GM23338 (cell line): ENCODE measurements at places on chromosomes 13 and 19. TPM values are rescaled to one million over a fixed set of nuclear protein-coding genes. Genes with fewer than 3 reads are reported as not detected.

The SIGLEC8 gene
- polyA plus RNA-seq, result not detected in 2 replicates

The ZNF443 gene
- polyA plus RNA-seq, result 4.3 and 5.4 TPM in 2 replicates

GRCh38 chr19:7288977-7289376 lies 5.2 kb downstream of the INSR start:
- no peak overlapping the region for H3K27ac ChIP-seq
- H3K4me1 ChIP-seq, result peaks cover 12% of the 10 kb centered on the region
- no peak overlapping the region for H3K4me3 ChIP-seq
- no peak for DNase-seq

GRCh38 chr13:97653443-97654140 lies 219.6 kb downstream of the RAP2A start:
- H3K27ac ChIP-seq, result no peak overlapping the region
- no peaks in the 10 kb centered on the region for H3K36me3 ChIP-seq
- no peak for DNase-seq
- H3K4me1 ChIP-seq, result peaks cover 13% of the 10 kb centered on the region
- H3K4me3 ChIP-seq, result no peak overlapping the region

- no peak for DNase-seq
- H3K27ac ChIP-seq, result no peak overlapping the region
- no peak overlapping the region for H3K4me3 ChIP-seq
- no peaks in the 10 kb centered on the region for H3K36me3 ChIP-seq
- no peaks in the 10 kb centered on the region for H3K4me1 ChIP-seq
Measured at GRCh38 chr13:98919566-98919965, 58.3 kb downstream of the DOCK9 start.

DNA sequence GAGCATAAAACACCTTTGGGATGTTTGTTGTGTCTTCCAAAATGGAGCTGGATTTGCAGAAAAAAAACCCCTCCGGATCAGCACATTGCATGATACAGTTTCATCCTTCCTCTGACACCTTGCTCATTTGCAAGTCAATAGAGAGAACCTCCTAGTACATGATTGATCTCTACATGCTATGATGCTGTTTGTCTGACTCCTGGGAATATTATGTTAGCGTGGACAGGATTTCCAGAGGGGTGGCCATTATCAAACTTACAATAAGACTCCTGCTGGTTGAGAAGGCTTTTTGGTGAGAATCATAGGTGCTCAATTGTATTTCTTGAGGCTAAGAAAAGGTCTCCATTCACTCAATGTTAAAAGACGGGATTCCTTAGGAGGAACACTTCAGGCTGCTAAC lies 75.9 kb upstream of the SCEL start:
- no peak for DNase-seq
- peaks cover 4% of the 10 kb centered on the region; the same call in 1 of the 2 replicates for H3K4me1 ChIP-seq
- no peak overlapping the region for H3K4me3 ChIP-seq
- no peaks in the 10 kb centered on the region for H3K27me3 ChIP-seq
- H3K36me3 ChIP-seq, result no peaks in the 10 kb centered on the region

DNA sequence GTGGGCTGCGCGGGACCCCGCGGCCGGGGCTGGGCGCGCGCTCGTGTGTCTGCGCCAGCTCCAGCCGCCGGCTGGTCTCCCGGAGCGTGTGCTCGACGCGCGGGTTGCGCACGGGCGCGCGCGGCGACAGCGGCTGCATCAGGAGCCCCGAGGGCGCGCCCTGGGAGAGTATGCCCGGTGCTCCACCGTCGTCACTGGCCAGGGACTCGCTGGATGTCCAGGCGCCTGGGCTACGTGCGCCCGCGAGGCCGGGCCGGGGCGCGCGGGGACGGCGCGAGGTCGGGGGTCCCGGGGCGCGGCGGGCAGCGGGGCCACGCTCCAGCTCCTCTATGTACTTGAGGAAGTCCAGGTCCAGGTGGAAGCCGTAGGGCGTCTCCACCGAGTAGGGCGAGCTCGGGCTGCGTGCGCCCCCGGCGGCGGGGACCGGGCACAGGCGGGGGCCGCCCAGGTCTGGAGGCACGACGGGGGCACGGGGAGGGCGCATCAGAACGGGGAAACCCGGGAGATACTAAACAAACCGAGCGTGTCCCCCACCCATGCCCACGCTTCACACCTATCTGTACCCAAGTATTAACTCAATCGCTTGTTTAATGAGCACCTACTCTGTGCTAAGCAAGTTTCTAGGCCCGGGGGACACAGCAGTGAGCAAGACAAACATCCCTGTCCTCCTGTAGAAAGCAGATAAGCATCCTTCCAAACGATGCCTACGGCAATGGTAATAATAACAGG lies 7.6 kb downstream of the KANK3 start:
- peak overlapping the region; percentile 68 for H3K4me3 ChIP-seq
- no peaks in the 10 kb centered on the region for H3K36me3 ChIP-seq
- peaks cover 18% of the 10 kb centered on the region for H3K4me1 ChIP-seq
- DNase-seq, result peak; percentile 76
- H3K27ac ChIP-seq, result no peak overlapping the region
- peaks cover 47% of the 10 kb centered on the region for H3K27me3 ChIP-seq

The ACTMAP gene
- polyA plus RNA-seq, result 16.7 and 17.9 TPM in 2 replicates

- peak overlapping the region; percentile 53 for H3K4me3 ChIP-seq
- peaks cover 45% of the 10 kb centered on the region for H3K27me3 ChIP-seq
- DNase-seq, result no peak
Measured at GRCh38 chr19:10271543-10272086, 695 bp downstream of the ICAM1 start.

- H3K27ac ChIP-seq, result no peak overlapping the region
- no peaks in the 10 kb centered on the region; the same call in 1 of the 2 replicates for H3K4me1 ChIP-seq
- no peak overlapping the region for H3K4me3 ChIP-seq
- H3K36me3 ChIP-seq, result no peaks in the 10 kb centered on the region
- no peak for DNase-seq
- H3K27me3 ChIP-seq, result no peaks in the 10 kb centered on the region
Measured at GRCh38 chr13:28001049-28001448, 12.6 kb upstream of the URAD start.

DNA sequence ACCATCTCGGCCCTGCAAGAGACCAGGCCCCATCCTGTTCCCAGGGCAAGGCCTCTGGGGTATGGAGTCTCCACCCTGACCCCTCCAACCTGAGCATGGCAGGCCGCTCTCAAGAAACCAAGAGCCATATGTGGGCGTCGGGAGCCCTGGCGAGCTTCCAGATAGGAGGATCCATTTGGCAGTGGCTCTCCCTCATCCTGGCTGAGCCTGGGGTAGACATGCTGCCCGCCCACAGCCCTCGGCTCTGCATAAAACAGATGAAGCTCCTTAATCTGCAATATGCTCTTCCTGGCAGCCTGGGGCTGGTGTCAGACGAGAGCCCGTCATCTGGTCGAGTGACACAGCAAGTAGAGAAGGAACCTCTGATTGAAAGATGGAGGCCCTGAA lies 6.1 kb downstream of the ATP13A1 start:
- H3K27ac ChIP-seq, result no peak overlapping the region
- peaks cover 28% of the 10 kb centered on the region; the same call in 1 of the 2 replicates for H3K36me3 ChIP-seq
- DNase-seq, result no peak
- H3K4me1 ChIP-seq, result peaks cover 5% of the 10 kb centered on the region

GRCh38 chr19:32708457-32708856 lies 11.1 kb upstream of the TDRD12 start:
- H3K4me1 ChIP-seq, result no peaks in the 10 kb centered on the region
- no peak for DNase-seq
- 0 out of 2 replicates have a peak, but pooled peaks cover 7% of the 10 kb centered on the region for H3K36me3 ChIP-seq
- H3K4me3 ChIP-seq, result no peak overlapping the region
- no peak overlapping the region for H3K27ac ChIP-seq

GRCh38 chr19:858868-859843 lies at the start of gene CFD:
Gene CFD, plus strand, starts transcription at chr19:859664. Its CDS starts 26 bp downstream, at chr19:859690.
- no peak within 1 kb of the TSS for H3K27ac ChIP-seq
- DNase-seq, result no peak
- no peaks in the 10 kb centered on the region for H3K36me3 ChIP-seq
- peaks cover 28% of the 10 kb centered on the region for H3K27me3 ChIP-seq

The ZNF8 gene
- polyA plus RNA-seq, result 4.3 and 4.7 TPM in 2 replicates

DNA sequence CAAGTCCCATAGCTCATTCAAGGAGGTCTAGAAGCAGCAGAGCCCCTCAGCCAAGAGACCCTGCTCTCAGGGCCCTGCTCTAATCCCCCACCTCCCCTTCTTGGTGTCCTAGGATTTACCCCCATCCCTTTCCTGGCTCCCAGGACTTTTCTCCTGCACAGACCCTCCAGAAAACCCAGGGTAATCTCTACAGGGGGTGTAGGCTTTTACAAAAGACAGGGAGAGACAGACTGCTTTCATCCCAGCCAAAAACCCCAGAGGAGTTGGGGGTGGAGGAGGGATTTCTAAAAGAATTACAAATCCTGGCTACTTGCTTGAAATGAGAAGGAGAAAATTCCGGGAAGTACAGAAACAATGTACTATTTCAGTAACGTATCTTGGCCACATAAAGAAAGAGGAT lies 133.3 kb downstream of the TNFSF13B start:
- H3K36me3 ChIP-seq, result no peaks in the 10 kb centered on the region
- no peak overlapping the region for H3K4me3 ChIP-seq
- peak; percentile 3 for DNase-seq
- H3K4me1 ChIP-seq, result no peaks in the 10 kb centered on the region
- H3K27ac ChIP-seq, result no peak overlapping the region

DNA sequence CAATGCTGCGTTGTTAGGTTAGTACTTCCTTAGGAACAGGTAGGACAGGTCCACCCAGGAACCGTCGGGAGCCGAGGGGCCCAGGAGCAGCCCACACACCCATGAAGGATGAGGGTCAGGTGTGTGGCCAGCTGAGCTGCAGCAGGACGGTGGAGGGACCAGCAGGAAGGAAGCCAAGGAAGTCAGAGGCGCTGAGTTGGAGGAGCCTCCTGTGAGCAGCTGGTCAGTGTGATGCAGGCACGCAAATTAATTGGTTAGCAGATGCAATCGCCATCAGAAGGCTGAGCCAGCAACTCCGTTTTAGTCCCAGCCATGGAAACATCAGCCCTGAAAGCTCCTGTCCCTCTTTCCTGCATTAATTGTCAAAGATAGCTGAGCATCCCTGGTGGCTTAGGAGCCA lies 114.9 kb upstream of the SOX1 start:
- H3K4me3 ChIP-seq, result no peak overlapping the region
- H3K27ac ChIP-seq, result no peak overlapping the region
- H3K4me1 ChIP-seq, result no peaks in the 10 kb centered on the region
- H3K36me3 ChIP-seq, result no peaks in the 10 kb centered on the region
- no peaks in the 10 kb centered on the region for H3K27me3 ChIP-seq

DNA sequence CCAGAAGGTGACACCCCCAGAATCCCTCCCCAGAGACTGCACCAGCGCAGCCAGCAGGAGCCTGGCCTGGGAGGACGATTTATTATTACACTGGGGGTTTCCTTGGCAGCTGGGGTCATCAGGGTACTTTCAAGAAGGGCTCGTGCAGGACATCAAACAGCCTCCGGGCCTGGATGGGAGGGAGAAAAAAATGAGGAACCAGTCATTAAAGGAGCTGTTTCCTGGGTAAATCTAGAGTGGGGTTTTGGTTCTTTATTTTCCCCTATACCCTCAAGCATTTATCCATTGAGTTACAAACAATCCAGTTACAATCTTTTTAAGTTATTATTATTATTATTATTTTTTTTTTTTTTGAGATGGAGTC lies 3.1 kb downstream of the POLR1G start:
- H3K4me1 ChIP-seq, result peaks cover 4% of the 10 kb centered on the region
- no peaks in the 10 kb centered on the region for H3K36me3 ChIP-seq
- no peak for DNase-seq
- H3K27ac ChIP-seq, result no peak overlapping the region
- no peak overlapping the region for H3K4me3 ChIP-seq

The CNFN gene
- 54.5 and 71.5 TPM in 2 replicates for polyA plus RNA-seq

The SIGLEC12 gene
- polyA plus RNA-seq, result not detected in 2 replicates

The OR7C1 gene
- polyA plus RNA-seq, result 0.03 TPM in 2 replicates

The ARHGAP35 gene
- 13.6 and 14.4 TPM in 2 replicates for polyA plus RNA-seq

GRCh38 chr13:26445092-26445491 lies 112.4 kb upstream of the WASF3 start:
- no peaks in the 10 kb centered on the region for H3K36me3 ChIP-seq
- H3K27me3 ChIP-seq, result no peaks in the 10 kb centered on the region
- no peaks in the 10 kb centered on the region for H3K4me1 ChIP-seq

- no peak overlapping the region for H3K27ac ChIP-seq
- H3K4me3 ChIP-seq, result no peak overlapping the region
- H3K27me3 ChIP-seq, result no peaks in the 10 kb centered on the region
- DNase-seq, result no peak
- H3K36me3 ChIP-seq, result no peaks in the 10 kb centered on the region
- no peaks in the 10 kb centered on the region for H3K4me1 ChIP-seq
Measured at GRCh38 chr13:87122551-87122950, 548.6 kb upstream of the SLITRK5 start.

DNA sequence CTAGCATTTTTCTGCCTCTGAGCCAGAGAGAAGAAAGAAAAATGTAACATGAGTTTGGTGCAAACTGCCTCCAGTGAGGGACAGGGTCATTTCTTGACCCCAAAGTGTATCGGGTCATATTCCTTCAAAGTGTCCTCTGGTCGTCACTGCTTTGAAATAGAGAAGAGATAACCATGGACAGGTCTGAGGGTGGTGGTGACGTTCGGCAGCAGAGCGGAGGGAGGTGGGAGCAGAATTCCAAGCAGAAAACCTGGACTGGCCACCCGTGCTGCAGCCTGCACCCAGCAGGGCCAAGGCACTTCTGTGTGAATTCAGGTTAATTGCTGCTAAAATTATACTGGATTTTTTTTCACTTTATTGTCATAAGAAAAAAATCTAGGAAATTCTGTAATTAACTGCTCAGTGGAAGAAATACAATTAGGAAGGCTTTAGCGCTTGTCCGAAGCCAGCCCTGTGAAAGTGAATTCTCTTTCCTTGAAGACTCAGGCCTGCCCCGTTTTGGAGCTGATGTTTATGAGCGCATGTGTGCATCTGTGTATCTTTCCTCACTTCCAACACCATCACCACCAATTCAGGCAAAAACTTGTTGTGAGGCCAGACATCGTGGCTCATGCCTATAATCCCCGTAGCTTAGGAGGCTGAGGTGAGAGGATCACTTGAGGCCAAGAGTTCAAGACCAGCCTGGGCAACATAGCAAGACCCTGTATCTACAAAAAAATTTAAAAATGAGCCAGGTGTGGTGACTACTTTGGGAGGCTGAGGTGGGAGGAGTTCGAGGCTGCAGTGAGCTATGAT lies 37.9 kb upstream of the UBAC2 start:
- no peak for DNase-seq
- no peaks in the 10 kb centered on the region for H3K27me3 ChIP-seq
- no peak overlapping the region for H3K4me3 ChIP-seq

GRCh38 chr19:18853755-18854427 lies 22.1 kb downstream of the UPF1 start:
- no peaks in the 10 kb centered on the region for H3K27me3 ChIP-seq
- H3K36me3 ChIP-seq, result peaks cover 37% of the 10 kb centered on the region
- no peaks in the 10 kb centered on the region for H3K4me1 ChIP-seq
- no peak overlapping the region for H3K27ac ChIP-seq
- no peak for DNase-seq
- no peak overlapping the region for H3K4me3 ChIP-seq

- no peak overlapping the region for H3K4me3 ChIP-seq
- no peaks in the 10 kb centered on the region for H3K36me3 ChIP-seq
- H3K27ac ChIP-seq, result no peak overlapping the region
- H3K4me1 ChIP-seq, result peaks cover 5% of the 10 kb centered on the region; the same call in 1 of the 2 replicates
- no peak for DNase-seq
Measured at GRCh38 chr19:42424345-42424707, 2.9 kb downstream of the LIPE start.

DNA sequence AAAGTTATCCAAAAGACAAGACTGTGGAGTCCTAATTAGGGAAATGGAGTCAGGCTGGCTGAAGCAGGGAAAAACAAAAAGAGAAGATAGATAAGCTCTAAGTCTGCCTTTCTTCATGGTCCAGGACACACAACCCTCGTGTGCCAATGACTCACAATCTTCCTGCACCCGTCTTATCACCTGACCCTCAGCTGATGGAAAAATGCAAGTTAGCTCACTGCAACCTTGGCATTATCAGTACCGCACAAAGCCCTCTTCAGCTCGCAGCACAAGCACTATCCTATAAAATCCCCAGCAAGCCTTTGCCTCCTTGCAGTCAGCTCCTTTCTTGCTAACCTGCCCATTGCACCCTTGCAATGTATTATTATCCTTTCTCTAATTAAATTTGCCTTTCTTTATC lies 4.3 kb downstream of the OR7A5 start:
- no peaks in the 10 kb centered on the region for H3K36me3 ChIP-seq
- H3K4me1 ChIP-seq, result 0 out of 2 replicates have a peak, but pooled peaks cover 6% of the 10 kb centered on the region
- no peak overlapping the region for H3K4me3 ChIP-seq
- DNase-seq, result no peak
- H3K27me3 ChIP-seq, result no peaks in the 10 kb centered on the region
